ENCODE measurements at places on chromosomes 16 and 17.

DNA sequence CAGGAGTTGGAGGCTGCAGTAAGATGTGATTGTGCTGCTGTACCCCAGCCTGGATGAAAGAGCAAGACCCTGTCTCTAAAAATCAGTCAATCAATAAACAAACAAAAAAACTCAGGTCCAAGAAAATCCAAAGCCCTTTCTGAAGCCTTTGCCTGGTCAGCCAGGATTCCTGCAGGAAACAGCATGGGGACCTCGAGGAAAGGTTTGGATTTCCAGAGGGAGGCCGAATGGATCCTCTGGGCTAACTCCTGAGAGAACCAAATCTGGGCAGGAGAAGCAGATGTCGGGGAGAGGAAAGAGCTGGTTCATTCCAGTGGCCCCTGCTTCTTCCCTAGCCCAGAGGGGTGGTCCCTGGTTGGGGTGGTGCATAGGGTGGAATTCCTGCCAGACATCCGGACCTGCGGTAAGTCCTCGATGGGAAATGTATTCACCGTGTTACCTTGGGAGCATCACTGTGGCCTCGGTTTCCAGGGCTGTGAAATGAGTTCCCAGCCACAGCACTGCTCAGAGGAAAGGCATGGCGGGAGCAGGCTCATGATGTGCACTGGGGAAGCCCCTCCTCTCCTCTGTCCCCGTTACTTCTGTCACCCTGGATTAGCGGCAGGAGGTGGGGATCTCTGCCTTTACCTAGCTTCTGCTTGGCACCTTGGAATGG, 75.1 kb downstream of the CYLD start:
- no peak for DNase-seq

DNA sequence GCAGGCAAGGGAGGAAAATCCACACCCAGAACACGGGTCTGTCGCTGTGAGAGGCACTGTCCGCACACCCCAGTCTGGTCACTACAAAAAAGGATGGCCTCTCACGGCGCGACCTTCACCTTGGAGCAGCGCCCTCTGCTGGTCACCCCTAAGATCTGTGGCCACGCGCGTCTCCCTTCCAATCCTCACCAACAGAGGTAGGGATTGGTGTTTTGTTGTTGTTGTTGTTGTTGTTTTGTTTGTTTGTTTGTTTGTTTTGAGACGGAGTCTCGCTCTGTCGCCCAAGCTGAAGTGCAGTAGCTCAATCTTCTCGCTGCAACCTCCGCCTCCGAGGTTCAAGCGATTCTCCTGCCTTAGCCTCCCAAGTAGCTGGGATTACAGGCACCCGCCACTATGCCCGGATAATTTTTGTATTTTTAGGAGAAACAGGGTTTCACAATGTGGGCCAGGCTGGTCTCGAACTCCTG, 15.0 kb upstream of the C17orf58 start:
- peak; percentile 62 for DNase-seq

GRCh38 chr16:90057738-90058173, 19.4 kb downstream of the PRDM7 start:
- peak; percentile 22 for DNase-seq

DNA sequence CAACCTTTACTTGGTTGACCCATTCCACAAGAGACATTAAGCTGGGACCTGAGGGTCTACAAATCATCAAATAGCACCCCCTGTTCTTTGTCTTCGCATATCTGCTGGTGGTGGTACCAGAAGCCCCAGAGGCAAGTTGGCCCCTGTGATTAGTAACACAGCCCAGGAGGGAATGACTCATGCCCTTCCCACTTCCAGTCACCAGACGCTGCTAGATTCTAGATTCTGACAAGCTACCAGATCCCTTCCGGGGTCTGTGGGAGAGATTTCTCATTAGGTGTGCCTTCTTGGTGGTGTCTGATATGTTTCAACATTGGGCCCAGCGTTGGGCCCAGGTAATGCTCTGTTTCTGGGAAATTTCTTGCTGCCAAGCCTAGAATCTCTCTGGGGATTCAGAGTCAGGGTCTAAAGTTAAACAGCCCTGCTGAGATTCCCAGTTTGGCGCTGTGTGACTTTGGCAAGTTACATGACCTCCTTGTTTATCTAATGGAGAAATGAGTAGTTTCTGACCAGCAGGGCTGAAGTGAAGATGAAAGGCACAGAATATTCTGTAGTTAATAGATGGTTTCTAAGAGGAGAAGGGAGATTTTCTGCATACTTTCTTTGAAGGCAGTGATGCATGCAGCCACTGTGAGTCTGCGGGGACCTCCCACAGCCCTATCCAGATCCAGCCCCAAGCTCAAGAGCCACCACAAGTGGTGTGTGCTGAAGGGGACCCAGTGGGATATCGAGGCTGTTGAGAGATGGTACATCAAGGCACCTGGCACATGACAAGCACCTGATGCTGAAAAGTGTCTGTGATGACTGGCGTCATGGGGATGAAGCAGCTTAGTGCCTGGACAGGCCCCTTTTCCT, 3.9 kb downstream of the TRPV2 start:
- DNase-seq: peak; percentile 60

GRCh38 chr16:69003500-69003899, 102.0 kb upstream of the HAS3 start:
- no peak for DNase-seq

DNA sequence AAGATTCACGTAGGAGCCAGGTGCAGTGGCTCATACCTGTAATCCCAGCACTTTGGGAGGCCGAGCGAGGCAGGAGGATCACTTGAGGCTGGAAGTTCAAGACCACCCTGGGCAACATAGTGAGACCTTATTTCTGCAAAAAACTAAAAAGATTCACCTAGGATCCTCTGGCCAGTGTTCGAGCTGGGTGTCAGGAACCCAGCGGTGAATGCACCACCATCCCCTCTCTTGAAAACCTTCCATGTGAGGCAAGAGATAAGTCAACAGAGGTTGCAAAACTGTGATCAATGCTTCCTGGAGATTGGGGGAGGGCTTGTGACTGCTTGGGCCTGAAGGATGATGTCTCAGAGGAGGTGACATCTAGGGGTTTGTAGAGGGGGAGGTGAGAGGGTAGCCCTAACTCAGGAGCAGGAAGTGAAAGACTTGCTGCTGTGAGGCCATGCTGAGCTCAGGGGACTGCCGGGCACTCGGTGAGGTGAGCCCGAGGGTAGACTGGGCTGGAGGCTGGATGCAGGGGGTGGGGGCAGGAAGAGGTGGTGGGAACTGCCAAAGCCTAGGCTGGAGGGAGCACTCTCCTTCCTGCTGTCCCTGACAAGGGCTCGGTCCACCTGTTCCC, 11.7 kb downstream of the GJD3 start:
- no peak for DNase-seq

- DNase-seq: no peak
Observed at GRCh38 chr16:46916980-46917379, 32.8 kb downstream of the GPT2 start.

DNA sequence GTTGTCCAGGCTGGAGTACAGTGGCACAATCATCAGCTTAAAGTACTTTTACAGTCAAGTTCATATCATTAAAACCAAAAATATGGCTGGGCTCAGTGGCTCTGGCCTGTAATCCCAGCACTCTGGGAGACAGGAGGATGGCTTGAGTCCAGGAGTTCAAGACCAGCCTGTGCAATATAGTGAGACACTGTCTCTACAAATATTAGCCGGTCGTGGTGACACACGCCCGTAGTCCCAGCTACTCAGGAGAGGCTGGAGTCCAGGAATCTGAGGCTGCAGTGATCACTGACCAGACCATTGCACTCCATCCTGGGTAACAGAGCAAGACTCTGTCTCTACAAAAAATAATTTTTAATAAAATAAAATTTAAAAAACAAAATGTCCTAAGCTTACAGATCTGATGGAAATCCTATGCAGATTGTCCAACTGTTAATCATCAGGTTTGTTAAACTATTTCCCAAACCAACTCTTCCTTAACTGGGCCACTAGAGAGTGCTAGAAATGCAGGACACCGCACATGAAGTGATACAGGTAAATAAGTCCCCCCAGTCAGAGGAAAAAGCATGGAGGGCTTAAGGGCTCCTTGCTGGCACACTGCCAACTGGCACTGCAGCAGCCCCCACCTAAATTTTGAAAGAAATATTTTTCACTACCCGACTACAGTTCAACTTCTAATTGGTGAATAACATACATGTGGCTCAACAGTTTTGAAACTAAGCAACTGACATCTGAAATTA, 2.8 kb downstream of the USP22 start:
- peak; percentile 25 for DNase-seq
